ENCODE measurements at places on chromosomes 16 and 17.

DNA sequence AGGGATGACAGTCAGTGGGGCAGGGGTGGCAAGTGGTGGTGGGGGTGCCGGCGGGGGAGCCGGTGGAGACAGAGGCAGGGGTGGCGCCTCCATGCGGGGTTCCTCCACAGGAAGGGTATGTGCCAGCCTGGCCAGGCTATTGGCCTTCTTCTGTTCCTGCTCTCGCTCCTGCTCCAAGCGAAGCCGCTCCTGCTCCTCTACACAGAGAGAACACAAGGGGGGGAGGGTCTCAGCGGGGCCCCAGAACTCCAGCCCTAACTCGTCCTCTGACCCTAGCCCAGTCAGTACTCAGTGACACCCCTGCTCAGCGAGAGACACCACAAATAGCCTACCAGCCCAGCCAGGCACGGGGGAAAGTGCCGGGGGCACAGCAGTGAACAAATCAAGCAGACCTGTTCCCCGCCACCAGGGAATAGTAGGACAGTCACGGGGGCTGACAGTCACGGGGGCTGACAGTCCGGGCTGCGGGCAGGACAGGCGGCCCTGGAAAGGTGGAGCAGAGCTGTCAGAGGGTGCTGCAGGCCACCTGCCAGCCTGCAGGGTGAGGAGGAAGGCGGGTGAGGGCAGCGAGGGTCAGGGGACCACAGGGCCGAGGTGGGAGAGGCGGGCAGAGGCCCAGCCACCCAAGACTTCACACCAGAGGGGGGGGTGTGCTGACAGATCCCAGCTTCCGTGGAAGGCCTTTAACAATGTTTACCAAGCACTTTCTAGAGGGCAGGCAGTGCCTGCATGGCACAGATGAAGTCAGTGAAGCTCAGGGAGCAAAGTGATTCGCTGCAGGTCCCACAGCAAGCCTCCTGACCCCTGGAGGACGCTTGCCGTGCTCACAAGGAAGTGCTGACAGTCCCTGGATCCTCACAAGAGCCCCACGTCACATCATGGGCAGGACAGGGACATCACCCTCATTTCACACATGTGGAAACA, 5.3 kb downstream of the MNT start:
- no peak for DNase-seq

DNA sequence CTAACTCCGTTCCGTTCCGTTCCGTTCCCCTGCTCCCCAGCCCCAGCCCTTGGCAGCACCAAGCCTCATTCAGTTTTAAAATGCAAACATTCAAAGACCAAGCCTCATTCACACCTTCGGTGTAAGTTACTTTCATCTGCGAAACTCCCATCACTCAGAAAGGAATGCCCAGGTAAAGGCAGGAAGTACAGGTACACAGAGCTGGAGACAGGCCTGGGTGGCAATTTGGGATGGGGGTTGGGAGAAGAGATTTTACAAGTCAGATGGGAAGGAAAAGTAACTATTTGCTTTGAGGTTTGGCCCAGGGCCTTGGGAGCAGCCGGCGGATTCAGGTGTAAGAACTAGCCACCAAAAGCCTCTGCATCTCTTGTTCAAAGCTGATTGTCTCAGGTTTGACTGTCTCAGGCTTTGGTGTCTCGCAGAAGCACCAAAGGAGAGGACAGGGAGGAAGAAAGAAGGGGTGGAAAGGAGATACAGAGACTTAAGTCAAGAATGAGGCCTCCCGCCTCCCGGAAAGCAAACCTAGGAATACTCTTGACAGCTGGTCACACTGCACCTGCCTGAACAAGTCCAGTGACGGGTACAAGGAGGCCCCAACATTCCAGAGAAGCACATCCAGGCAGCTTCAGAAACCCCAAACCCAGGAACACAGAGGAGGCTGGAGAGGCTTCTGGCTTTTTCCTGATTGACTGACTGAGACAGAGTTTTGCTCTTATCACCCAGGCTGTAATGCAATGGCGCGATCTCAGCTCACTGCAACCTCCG, 54.7 kb downstream of the NXN start:
- DNase-seq = no peak

- DNase-seq = no peak
These were observed 4.4 kb downstream of the JUP start for GRCh38 chr17:41782142-41782541.

GRCh38 chr17:76142039-76142584, 1.1 kb upstream of the FOXJ1 start:
- no peak for DNase-seq

GRCh38 chr17:34713687-34714086, 134.3 kb downstream of the TMEM132E start:
- no peak for DNase-seq

- peak; percentile 42 for DNase-seq
These were observed 376 bp upstream of the STAC2 start for GRCh38 chr17:39225959-39226683.

DNA sequence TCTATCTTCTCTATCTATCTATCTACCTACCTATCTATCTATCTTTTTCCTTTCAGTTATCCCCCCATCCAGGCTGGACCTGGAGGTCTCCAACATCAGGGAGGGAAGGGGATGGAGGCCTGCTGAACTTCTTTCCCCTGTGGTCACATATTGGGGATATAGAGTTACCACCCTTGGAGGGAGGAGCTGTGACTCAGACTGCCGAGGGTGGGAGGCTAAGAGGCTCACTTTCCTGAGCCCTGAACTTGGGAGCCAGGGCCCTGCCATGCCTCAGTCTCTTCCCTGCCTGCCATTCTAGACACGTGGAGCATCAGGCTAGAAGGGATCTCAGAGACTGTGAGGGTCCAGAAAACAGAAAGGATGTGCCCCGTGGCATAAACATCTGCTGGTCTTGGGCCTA, 8.4 kb downstream of the LRRC3C start:
- no peak for DNase-seq

GRCh38 chr16:55471448-55472097, 7.4 kb upstream of the MMP2 start:
- DNase-seq = peak; percentile 26

DNA sequence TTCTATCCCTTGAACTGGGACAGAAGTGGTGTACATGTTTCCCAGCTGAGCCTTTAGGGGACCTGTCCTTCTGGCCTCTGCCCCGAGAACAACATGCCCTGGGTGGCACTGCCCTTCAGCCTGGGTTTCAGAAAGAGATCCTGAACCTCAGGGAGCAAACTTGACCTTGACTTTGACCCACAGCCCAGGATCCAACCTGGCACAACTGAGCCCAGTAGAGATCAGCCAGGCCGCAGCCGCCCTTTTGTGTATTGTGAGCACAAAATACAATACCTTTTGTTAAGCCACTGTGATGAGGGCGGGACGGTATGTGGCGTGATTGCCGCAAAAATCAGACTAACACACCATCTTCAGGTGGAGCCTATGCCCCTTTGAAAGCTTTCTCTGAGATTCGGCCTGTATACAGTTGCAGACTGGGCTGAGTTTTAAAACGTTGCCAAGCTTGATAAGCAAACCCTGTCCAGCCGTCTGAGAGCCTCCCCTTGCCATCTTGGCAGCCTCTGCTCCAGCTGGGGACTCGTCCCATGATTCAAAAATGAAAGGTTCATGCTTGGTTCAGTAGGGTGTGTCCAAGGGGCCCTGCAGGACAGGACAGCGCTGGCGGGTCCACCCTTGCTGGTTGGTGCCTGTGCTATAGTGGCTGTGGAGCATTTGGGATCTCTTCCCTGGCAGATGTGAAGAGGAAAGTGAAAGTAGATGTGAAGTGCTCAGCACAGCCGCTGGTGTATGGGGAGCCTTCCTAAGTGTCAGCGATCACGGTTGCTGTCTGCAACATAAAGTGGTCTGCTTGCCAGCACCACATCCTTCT, 40.3 kb downstream of the FOXL1 start:
- no peak for DNase-seq

GRCh38 chr17:10739386-10739785, 9.6 kb upstream of the TMEM220 start:
- no peak for DNase-seq

GRCh38 chr16:21600031-21600773, 825 bp downstream of the METTL9 start:
- no peak for DNase-seq

- no peak for DNase-seq
These were observed 14.2 kb upstream of the PIK3R5 start for GRCh38 chr17:8979715-8980114.

GRCh38 chr16:88568710-88569613, 1.2 kb upstream of the ZC3H18 start:
- no peak for DNase-seq

DNA sequence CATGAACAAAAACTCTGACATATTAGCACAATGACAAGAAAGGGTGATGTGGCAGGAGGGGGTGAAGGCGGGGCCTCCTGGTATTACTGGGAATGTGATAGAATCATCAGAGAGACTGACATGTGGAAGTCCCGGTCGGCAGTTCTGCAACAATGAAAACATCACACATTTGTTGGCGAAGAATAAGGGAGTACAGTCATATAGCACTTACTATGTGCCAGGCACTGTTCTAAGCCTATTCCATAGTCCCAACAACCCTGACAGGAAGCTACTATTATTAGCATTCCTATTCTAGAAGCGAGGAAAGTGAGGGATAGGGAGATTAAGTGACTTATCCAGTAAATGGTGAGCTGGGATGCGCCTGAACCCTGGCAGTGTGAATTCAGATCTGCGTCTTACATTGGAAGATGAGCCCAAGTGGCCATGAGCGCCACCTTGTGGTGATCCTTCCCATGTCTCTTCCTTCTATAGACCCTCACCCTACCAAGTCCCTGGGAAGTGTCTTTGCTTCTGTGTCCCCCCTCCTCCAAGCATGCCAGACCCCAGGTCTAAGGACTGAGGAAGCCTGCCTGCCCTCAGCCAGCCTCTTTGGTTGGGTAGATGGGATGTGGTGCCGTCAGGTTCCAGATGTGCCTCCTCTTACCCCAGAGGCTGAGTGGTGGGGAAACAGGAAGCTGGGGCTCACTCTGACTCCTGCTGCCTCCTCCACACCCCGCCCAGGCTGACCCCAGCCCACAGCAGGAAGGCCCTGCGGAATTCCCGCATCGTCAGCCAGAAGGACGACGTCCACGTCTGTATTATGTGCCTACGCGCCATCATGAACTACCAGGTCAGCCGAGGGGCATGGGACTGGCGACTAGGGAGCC, 14.0 kb downstream of the FMNL1 start:
- peak; percentile 86 for DNase-seq

DNA sequence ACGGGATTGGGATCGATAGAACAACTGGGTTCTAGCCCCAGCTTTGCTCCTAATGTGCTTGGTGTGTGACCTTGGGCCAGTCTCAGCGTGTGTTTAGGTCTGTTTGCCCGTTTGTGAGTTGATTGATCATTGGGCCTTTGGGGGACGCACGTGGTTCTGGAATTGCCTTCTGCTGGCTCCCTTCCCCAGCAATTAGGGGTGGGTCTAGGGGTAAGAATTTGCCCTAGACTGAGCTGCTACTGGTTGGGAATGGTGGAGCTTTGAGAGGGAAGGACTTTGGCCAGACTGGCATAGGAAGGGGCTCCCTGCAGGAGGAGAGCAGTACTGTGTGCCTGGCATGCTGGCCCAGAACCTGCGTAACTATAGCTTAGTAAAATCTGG, 1.5 kb downstream of the SPNS2 start:
- DNase-seq = no peak

- DNase-seq = no peak
These were observed 2.5 kb upstream of the CORO6 start for GRCh38 chr17:29625037-29625750.

GRCh38 chr17:61289408-61290385, 109.9 kb upstream of the TBX2 start:
- no peak for DNase-seq

DNA sequence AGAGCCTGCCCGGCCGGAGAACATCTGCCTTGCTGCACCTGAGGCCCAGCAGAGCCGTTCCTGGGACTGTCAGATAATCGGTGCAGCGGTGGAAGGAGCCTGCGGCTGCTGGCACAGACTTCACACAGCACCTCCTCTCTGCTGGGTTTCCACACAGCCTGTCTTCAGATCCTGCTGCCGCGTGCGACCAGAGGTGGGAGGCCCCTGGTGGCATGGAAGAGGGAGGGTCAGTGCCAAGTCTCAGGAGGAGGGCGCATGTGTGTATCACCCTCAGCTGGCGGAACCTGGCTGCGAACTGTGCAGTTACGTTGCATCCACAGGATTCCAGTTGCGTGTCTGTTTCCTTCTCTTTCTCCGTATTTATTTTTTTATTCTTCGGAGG, 3.3 kb downstream of the CDK5R1 start:
- peak; percentile 39 for DNase-seq

DNA sequence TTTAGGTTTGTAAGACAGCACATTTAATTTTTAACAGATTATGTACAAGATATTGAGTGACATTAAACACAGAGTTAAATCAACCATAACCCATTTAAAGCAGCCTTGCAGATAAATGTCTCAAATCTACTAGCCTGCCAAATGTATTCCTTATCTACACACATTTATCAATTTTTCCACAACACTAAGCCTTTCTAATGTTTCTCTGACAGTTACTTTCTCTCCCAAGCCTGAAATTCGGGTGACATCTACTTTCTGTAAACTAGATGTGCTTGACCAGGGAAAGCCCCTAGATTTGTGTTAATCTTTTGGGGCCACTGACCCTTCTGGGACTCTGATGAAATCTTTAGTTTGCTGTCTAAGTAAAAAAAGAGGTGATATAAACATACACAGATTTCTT, 69.0 kb downstream of the CDH13 start:
- no peak for DNase-seq

GRCh38 chr16:596736-597060, 6.8 kb downstream of the RAB40C start:
- no peak for DNase-seq

DNA sequence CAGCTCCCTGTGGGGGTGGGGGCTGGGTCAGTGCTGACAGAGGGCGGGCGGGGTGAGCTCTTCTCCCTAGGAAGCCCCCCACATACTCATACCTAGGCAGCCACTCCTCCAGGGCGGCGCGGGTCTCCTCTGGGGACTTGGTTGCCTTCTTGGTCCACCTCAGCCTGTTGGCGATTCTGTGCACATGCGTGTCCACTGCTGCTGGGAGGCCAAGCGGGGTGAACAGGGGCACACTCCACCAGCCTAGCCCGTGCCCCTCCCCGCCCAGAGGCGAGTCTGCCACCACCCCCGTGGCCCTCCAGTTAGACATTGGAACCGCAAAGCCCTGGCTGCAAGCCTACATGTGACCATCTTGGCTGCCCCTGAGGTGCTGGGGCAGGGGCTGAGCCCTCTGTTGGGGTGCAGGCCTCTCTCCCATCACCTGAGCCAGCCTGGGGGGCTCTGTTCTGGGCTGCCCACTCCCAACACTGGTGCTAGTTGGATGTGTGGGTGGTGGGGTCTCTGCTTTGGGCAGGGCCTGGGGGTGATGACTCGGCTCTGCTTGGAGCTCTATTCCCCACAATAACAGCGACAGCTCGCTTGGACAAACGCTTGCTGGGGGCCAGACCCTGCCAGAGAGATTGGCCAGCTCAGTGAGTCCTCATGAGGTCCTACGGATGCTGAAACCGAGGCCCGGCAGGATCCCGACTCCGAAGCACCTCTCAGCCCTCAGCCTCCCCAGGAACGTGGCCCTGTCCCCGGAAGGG, 7.4 kb downstream of the NTHL1 start:
- DNase-seq = no peak

DNA sequence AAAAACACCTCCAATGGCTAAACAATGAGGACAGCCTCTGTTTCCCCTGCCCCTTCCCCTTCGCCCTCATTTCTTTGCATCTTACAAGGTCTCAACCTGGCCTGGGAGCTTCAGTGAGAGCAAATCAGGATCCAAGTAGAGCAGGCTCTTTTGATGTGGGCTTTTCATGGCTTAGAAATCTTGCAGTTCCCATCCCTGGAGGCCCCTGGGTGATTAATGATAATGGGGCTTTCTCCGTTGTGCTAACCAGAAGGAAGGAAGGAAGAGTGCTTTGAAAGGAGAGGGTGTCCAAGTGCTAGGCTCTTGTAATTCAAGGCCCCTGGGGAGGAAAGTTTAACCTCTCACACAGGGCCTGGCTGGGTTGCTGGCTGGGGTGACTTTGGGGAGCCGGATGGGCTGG, 18.5 kb upstream of the IRX3 start:
- DNase-seq = no peak

GRCh38 chr17:49588312-49588711, 12.6 kb downstream of the NXPH3 start:
- no peak for DNase-seq

All from activated CD4-positive, alpha-beta T cell treated with anti-CD3 and anti-CD28 coated beads, Interleukin-2, amount 50 U/mL, for 48 hours (primary cell).